Skeletal muscle tissue (tissue), 5 donors: ENCODE measurements at places on chromosomes 2 and 18. TPM values are rescaled to one million over a fixed set of nuclear protein-coding genes. Genes with fewer than 3 reads are reported as not detected.

The RDH14 gene
- 23.0 TPM for total RNA-seq

The CABYR gene
- 3.1 TPM for total RNA-seq

The GPD2 gene
- total RNA-seq, result 17.2 TPM

The TMEM169 gene
- 1.6 TPM for total RNA-seq

The PMS1 gene
- total RNA-seq, result 39.1 TPM

The GKN2 gene
- total RNA-seq, result not detected

The GPR39 gene
- total RNA-seq, result 1.6 TPM

The NEB gene
- 833 TPM for total RNA-seq

The EFR3B gene
- total RNA-seq, result 4.7 TPM

The ST8SIA5 gene
- total RNA-seq, result 2.1 TPM

The APCDD1 gene
- total RNA-seq, result 2.6 TPM

The TTN gene
- 2,245 TPM for total RNA-seq

The SERPINB3 gene
- not detected for total RNA-seq
